Calu3 (cell line): ENCODE measurements at places on chromosomes 4 and X.

DNA sequence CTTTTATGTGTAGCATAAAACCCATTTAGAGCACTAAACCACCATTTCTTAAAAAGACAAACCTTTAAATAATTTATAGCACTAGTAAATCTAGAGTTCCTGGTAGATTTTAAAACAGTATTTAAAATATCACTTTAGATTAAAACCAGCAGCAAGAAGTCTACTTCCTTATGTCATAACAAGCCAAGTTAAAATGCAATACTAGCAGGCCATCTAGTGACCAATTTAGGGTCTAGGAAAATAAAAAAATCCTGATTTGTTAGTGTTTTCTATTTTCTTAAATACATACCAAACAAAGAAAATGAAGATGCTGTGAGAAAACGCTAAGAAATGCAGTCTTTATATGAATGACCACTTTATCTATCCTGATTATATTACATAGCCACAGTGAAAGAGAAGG is 53.9 kb downstream of the PAPSS1 start:
- H3K4me3 ChIP-seq = no peak overlapping the region
- H3K4me1 ChIP-seq = no peaks in the 10 kb centered on the region
- no peak overlapping the region for H3K27ac ChIP-seq
- no peaks in the 10 kb centered on the region for H3K36me3 ChIP-seq

DNA sequence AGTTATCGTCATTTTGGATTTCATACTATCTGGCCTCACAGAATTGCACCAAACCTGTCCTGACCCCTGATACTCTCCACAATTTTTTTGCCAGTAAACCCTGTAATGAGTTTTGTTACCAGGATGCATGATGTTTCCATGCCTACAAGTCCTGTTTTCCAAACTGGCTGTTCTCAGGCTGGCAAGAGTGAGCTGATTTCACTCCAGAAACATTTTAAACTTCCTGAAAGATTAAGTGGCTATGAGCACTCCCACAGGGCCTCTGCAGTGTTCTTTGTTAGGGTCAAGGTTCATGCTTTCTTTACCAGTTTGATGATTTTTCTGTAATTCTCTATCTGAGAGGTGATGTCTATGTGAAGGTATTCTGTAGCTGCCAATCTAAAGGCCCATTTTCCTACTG is 31.7 kb upstream of the PDLIM3 start:
- H3K4me1 ChIP-seq = peaks cover 13% of the 10 kb centered on the region
- peak overlapping the region; percentile 54 for H3K27ac ChIP-seq
- DNase-seq = no peak

GRCh38 chr4:751676-752075 is 46.0 kb downstream of the PCGF3 start:
- no peaks in the 10 kb centered on the region for H3K27me3 ChIP-seq
- no peaks in the 10 kb centered on the region for H3K4me1 ChIP-seq
- DNase-seq = no peak
- H3K27ac ChIP-seq = no peak overlapping the region
- peaks cover 62% of the 10 kb centered on the region for H3K36me3 ChIP-seq

DNA sequence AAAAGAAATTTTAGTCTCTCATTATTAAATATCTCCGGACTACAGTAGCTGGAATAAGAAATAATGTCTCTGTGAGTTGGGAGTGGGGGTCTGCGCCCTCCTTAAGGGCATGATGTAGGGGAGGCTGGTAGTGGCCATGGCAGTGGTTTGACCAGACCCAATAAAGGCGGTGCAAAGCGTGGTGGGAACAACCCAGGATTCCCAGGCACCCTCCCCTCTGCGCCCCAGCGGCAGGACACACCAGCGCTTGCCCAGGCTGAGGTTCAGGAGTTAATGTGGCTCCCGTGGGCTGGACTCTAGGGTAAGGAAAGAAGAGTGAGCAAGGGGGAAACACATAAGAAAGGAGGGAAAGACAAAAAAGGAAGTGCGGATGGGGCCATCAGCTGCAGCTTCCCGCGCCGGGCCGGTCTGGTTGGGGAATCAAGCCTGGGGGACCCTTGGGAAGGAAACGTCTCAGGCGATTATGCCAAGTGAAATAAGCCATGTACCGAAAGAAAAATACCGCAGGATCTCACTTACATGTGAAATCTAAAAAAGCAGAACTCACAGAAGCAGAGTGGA is 157.5 kb upstream of the SMIM31 start:
- no peak overlapping the region for H3K4me3 ChIP-seq
- DNase-seq = no peak
- no peaks in the 10 kb centered on the region for H3K36me3 ChIP-seq
- H3K4me1 ChIP-seq = no peaks in the 10 kb centered on the region

DNA sequence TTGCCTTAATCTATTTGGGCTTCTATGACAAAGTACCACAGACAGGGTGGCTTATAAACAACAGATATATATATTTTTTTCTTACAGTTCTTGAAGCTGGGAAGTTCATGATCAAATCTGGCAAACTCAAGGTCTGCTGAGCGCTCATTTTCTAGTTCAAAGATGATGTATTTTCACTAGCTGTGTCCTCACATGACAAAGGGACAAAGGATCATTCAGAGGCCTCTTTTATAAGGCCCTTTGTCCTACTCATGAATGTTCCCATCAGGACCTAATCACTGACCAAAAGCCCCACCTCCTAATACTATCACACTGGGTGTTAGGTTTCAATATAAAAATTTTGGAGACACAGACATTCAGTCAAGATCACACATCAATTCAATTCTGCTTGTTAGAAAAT is 2025.2 kb downstream of the PCDH7 start:
- H3K27ac ChIP-seq = no peak overlapping the region
- no peaks in the 10 kb centered on the region for H3K4me1 ChIP-seq
- no peak overlapping the region for H3K4me3 ChIP-seq
- no peaks in the 10 kb centered on the region for H3K36me3 ChIP-seq
- no peaks in the 10 kb centered on the region for H3K27me3 ChIP-seq
- no peak for DNase-seq

DNA sequence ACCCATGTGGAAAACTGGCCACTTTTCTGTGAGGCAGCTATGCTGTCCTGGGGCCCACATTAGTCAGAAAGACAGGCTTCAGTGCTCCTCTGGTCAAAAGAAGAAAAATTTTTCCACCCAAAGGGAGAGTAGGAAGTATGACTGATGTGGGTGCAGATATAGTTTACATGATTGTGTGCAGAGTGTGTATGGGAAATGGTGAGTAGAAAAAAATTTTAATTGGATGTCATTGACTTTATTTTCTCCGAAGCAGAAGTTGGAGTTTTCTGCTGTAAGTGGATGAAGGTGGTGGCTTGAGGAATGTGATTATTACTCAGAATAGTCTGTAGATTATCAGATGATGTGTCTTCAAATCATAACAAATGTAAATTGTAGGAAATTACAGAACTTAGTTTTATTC is 241.5 kb upstream of the IGFBP7 start:
- no peak overlapping the region for H3K4me3 ChIP-seq
- no peaks in the 10 kb centered on the region for H3K27me3 ChIP-seq
- H3K27ac ChIP-seq = no peak overlapping the region
- H3K36me3 ChIP-seq = no peaks in the 10 kb centered on the region

GRCh38 chrX:15269618-15270521 is at the start of gene ASB9:
TSS of gene ASB9 (minus strand) at chrX:15270083. CDS start at chrX:15269874, 209 bp downstream.
- no peaks in the 10 kb centered on the region for H3K27me3 ChIP-seq
- H3K27ac ChIP-seq = peak within 1 kb of the TSS; percentile 97
- peak; percentile 84 for DNase-seq

DNA sequence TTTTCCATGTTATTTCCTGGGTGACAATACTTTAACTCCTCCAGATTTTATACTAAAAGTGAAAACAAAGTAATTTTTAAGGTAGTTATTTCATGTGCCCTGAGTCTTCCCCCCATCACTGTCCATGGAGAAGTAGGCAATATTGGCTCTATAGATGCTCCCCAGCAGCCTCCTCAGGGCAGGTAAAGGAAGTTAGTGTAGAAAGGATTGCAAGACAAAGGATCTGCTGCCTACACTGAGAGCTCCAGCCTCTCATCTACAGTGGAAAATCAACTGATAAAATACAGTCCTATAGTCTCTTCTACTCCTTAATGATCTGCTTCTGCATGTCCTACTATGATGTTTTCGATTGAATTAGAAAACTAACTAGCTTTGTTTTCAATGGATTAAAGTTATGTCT is 8.5 kb downstream of the POU3F4 start:
- no peak overlapping the region for H3K4me3 ChIP-seq
- H3K27ac ChIP-seq = no peak overlapping the region
- H3K4me1 ChIP-seq = no peaks in the 10 kb centered on the region
- no peak for DNase-seq
- no peaks in the 10 kb centered on the region for H3K27me3 ChIP-seq
- H3K36me3 ChIP-seq = no peaks in the 10 kb centered on the region

DNA sequence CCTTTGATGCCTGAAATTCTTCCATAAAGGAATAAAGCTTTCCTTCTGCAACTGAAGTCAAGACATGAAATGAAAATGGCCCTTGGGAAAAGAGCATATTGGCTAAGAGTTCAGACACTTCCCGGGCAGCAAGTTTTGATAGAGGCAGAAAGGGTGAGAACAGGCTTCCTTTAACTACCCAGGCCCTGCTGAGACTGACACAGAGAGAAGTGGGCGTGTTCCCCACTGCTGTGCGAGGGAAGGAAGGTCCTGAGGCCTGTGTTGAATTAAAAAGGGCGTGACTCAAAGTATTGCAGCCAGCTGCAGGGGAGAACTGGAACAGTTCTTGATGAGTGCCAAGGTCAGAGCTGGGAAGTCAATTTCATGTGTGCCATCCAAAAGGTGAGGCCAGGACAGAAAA is 33.9 kb upstream of the ADGRG2 start:
- H3K4me3 ChIP-seq = no peak overlapping the region
- no peak overlapping the region for H3K27ac ChIP-seq
- H3K27me3 ChIP-seq = peaks cover 46% of the 10 kb centered on the region
- no peak for DNase-seq

DNA sequence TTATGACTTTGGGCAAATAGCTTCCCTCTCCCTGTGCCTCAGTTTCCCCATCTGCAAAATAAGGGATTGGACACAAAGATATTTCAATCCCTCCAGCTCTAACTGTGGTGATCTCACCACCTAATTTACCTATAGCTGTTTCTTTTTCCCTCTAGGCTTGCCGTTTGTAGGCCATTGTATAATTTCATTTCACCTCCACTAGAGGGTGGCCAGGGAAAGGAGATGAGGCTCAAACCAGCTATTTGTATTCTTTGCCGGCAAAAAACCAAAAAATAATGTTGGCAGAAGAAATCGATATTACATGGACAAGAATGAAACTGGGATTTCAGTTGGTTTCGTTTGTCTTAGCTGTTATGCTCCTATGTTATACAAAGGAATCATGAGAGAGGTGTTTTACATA is 36.1 kb upstream of the DOCK11 start:
- no peak overlapping the region for H3K4me3 ChIP-seq
- DNase-seq = peak; percentile 32
- H3K36me3 ChIP-seq = no peaks in the 10 kb centered on the region

DNA sequence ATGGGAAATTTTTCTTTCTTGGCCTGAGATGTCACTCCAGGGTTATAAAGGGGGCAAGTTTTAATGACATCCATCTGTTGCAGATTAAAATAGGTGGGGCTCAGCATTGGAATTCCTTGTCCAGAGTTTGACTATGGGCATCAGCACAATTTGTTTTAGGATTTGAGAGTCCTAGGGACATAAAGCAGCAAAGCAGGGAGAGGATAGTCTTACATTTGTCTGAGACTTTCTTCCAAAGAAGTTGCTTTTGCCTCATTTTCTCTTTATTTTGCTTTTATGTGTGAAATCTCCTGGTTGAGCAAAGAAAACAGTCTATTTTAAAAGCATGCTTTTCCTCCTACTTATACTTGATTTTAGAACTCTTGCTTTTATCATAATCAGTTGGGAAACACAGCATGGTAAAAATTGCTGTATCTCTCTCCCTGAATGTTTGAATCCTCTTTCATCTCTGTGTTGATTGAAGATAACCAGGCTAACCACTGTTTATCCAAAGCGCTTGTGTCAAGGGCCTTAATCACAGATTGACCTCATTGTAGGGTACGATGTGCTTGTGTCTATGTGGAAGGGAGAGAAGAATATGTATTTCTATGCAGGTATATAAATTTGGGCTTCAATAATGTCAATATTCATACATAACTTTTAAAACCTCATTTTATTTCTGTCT is 121.5 kb downstream of the ANK2 start:
- H3K27ac ChIP-seq = no peak overlapping the region
- no peaks in the 10 kb centered on the region for H3K36me3 ChIP-seq
- H3K27me3 ChIP-seq = no peaks in the 10 kb centered on the region
- DNase-seq = no peak
- no peaks in the 10 kb centered on the region for H3K4me1 ChIP-seq
- H3K4me3 ChIP-seq = no peak overlapping the region

GRCh38 chrX:109596015-109596414 is 29.0 kb downstream of the KCNE5 start:
- H3K27me3 ChIP-seq = peaks cover 21% of the 10 kb centered on the region
- H3K27ac ChIP-seq = no peak overlapping the region
- DNase-seq = no peak

DNA sequence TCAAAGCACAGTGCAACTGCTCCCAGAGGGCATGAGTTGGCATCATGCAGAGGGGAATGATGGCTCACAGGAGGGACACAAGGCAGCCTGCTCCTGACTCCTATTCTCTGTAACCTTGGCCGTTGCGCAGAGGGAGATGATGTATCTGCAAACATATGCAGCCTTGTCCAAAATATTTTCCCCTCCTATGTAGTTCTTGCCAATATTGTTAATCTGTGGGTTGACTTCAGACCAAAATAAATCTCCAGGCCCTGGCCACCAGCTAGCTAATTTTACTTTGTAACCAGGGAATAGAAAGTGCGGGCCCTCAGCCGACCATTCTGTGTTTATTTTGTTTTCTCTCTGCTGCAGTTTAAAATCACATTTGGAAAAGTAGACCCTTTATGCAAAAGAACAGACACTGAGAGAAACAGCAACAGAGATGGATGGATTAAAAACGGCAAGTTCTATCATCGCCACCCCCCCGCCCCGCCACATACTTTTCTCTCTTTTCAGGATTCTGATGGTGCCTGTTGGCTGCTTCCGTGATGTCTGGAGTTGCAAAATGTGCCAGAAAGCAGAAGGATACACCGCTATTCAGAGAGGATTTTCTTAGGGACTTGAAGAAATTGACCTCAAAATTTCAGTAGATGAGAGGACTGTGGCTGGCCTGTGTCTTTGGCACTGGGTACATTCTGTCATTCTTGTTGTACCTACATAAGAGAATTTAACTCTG is 185.3 kb upstream of the BCOR start:
- no peaks in the 10 kb centered on the region for H3K36me3 ChIP-seq
- no peak overlapping the region for H3K27ac ChIP-seq
- peaks cover 12% of the 10 kb centered on the region for H3K27me3 ChIP-seq
- H3K4me3 ChIP-seq = no peak overlapping the region
- no peak for DNase-seq
- H3K4me1 ChIP-seq = no peaks in the 10 kb centered on the region

GRCh38 chrX:147602176-147602696 is 309.5 kb upstream of the FMR1 start:
- H3K36me3 ChIP-seq = no peaks in the 10 kb centered on the region
- H3K4me3 ChIP-seq = no peak overlapping the region
- no peak overlapping the region for H3K27ac ChIP-seq
- no peaks in the 10 kb centered on the region for H3K4me1 ChIP-seq
- H3K27me3 ChIP-seq = no peaks in the 10 kb centered on the region

DNA sequence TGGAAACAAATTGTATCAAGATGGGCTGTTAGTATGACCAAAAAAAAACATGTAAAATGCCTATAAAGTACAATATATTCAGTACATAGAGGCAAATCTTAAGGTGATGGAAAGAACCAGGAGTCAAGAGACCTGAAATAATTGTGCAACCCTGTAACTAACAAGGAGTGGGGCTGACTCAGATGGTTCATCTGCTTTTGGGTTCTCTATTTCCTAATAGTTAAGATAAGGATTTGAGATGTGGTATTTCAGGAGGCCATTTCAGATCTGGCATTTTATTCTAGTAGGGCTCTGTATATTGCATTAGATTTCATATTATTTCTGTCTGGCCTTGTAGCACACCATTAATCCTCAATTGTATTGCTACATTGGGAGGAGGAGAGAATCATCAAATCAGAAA is 268.4 kb downstream of the HS3ST1 start:
- H3K4me3 ChIP-seq = no peak overlapping the region
- peaks cover 28% of the 10 kb centered on the region for H3K27me3 ChIP-seq
- H3K4me1 ChIP-seq = no peaks in the 10 kb centered on the region
- H3K27ac ChIP-seq = no peak overlapping the region
- DNase-seq = no peak
